ENCODE measurements at places on chromosomes 3 and 15.

- no peak for DNase-seq
Measured at GRCh38 chr3:96347289-96347688, 467.1 kb upstream of the EPHA6 start.

DNA sequence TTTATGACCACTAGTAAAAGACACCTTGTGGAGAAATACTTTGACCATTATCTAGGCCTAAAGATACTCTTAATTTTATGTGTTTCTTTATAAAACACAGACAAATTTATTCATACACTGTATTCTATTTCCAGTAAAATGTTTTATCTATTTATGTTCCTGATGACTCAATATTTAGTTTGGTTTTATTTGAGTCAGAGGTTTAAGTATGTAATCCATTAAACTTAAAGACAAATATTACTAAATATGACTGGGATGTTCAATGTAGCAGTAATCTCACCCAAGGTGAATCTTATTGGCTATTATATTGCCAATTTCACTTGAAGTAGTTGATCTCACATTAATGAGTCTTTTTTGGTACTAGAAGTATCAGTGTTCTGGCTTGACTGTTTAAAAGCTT lies 799.7 kb downstream of the CADM2 start:
- no peak for DNase-seq

DNA sequence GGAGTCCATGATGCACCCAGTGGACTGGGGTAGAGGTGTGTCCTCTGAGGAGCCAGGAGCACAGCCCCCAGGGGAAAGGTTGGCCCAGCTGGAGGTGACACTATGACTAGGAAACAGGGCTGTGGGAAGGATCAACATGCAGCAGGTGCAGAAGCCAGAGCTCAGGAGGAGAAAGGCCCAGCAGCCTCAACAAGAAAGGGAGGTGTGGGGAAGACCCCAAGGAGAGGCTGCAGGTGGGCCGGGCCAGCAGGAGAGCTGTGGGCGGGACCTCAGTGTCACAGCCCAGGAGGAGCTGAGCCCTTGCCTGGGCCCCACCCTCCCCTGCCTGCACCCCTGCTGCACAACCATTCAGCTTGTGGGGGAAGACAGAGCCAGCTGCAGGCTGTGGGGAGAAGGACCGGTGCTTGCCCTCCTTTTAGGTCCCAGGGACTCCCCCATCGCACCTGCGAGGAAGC lies 18.4 kb upstream of the KLF13 start:
- no peak for DNase-seq

GRCh38 chr3:52005571-52005986 lies 9.9 kb upstream of the RPL29 start:
- DNase-seq: no peak

DNA sequence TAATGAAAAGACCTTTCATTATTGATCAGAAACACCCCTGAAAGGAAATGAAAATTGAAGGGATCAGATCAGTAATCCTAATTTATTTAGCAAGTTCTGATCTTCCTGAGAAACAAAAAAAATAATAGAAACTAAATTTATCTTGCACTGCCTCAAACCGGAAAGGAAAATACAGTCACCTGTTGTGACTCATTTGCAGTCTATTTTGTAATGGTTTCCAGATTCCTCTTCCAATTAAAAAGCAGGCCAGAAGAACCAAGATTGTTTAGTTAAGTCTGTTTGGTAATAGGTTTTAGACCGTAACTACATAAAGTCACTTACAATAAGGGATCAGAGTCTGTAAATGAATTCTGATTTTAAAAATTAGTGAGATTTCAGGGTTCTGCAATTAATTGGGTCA lies 49.7 kb upstream of the ATOSA start:
- no peak for DNase-seq

DNA sequence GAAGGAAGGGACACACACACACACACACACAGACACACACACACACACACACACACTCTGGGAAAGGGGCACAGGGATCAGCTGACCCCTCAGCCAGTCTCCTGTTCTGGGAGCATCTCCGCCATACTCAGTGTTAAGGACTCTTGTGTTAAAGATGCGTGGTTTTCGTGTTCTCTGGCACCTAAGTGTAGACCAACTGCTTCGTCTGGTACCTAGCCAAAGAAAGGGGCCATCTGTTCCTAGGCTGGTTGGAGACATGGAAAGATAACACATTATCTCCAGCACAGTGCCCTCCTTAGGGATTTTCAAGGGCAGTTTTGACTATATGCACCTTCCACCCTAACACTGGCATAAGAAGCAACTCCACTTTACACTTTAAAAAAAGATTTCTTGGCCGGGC lies 65.1 kb downstream of the EPHB1 start:
- DNase-seq: no peak

DNA sequence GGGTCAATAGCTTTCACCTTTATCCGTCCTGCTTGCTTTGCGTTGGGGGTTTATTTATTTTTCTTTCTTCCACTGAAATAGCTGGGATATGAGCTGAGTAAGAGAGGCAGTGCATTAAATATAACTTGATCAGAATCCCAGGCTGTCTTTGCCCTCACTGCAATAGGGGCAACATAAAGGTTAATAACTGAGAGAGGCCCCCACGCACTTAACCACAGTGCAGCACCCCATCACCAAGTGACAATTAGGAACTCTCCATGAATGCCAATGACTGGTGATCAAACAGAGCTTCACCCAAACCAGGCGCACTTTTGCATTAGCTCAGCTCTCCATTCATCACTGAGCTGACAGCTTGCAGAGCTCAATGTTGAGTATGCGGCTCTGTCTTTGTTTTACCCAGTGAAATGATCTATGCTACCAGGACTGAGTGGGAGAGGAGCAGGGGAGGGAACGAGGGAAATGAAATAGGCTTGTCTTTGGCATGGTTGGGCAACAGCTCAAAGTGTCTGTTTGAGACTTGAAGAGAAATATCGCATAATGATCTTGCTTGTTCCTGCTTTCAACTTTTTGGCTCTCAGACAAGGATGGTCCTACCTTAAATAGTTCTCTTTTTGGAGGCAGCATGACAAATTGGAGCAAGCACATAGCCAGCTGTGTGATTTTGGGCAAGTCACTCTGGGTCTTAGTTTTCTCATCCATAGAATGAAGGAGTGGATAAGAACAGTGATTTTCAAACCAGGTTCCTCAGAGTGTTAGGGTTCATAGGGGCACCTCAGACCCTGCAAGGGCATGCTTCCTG lies 14.5 kb upstream of the GLCE start:
- no peak for DNase-seq

GRCh38 chr15:35851491-35851890 lies 305.5 kb upstream of the DPH6 start:
- DNase-seq: no peak

DNA sequence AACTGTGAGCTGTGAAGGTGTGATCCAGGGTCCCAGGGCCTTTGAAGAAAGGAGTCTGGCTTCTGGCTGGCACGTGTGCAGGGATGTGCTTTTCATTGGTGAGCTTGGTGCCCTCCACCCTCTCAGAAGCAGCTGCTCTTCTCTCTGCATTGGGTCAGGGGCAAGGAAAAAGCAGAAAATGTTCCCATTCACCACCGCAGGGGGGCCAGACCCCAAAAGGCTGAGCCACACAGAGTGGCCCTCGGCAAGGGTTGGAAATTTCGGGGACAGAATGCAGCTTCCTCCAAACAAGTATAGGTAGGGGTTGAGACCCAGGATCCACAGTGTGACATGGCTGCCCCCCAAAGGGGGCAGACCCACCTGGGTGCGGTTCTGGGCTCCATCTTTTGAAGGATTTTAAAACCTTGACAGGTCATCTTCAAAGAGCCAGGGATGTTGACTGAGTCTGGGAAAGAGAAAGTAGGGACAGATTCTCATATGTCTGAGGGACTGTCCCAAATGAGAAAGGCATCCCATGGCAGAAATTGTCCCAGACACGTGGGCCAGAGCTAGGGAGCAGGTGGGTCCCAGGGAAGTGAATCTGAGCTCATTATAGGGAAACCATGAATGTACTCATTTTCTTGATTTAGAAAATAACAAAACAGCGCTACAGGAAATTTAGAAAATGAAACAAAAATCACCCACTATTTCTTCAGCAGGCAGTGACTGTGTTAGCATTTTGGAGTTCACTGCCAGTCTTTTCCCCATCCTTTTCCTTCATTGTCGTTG lies 2.7 kb downstream of the CSK start:
- DNase-seq: no peak

- no peak for DNase-seq
Measured at GRCh38 chr3:39213613-39214012, 21.2 kb upstream of the XIRP1 start.

DNA sequence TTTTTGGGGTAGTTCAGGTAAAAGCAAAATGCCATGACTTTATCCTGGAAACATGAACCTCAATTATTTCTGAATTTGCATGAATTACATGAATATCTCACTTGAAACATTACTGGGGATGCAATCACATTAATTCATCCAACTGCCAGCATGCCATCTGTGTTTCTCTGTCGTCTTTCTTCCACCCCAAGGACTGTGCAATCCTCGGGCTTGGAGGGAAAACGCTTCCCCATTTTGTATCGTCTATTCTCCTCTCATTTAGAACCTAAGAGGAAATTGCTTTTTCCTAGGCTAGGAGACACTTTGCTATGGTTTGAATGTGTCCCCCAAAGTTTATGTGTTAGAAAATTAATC lies 109.4 kb downstream of the SQOR start:
- DNase-seq: no peak

- no peak for DNase-seq
Measured at GRCh38 chr3:15542614-15543013, 21.1 kb upstream of the COLQ start.

DNA sequence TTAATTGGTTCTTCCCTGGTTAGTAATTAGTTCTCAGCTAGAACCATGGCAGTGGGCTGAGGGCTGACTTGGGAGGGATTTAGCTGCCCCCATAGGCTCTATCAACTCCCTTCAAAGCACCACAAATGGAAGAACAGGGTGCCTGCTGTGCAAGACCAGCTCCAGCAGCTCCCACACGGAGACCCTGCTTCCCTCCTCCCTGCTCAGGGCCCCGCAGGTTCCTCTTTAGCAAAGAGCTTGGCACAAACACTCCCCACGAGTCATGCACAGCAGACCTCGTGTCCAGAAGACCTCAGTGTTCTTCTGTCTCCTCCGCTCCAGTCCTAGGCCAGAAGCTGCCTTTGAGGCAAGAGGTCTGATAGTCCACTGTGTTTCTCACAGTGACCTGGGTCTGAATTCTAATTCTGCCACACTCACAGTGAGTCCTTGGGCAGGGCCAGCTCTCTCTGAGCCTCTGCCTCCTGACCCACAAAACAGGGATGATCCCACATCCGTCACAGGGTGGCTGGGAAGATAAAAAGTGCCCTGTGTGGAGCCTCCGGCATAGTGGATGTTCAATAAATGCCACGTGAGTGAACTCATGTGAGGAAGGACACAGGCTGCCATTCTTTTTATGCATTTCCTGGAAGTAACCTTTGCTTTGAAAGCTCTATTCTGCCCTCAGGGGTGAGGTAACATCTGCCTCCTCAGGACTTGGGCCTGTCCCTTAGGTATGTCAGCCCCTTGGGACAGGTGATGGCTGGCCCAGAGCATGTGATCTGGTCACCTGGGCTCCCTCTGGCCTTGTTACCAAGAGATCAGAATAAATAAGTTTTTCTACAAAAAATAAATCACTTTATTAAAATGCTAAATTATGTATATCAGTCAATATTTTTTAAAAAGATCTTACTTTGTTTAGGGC lies 7.6 kb downstream of the RAB6B start:
- no peak for DNase-seq

- DNase-seq: no peak
Measured at GRCh38 chr3:162077108-162077507, 580.5 kb downstream of the OTOL1 start.

GRCh38 chr3:144499001-144499930 lies 527.6 kb downstream of the DIPK2A start:
- DNase-seq: no peak

DNA sequence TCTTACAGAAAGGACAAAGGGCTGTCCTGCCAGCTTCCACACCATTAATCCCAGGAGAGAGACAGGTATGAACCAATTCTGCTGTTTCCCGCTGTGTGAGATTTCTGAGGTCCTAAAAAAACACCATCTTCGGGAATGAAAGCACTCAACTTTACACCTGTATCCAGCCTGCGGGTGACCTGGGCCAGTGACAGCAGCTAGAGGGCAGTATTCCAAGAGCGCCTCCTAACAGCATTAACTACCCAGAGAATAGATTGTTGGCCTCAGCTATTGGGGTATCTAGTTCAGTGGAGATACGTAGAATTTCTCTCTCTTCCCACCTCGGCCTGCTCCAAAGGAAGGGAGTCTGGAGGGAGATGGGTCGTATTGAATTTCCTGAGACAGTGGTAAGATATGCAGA lies 55.1 kb downstream of the WDR76 start:
- DNase-seq: no peak

GRCh38 chr3:122802323-122802722 lies 7.5 kb downstream of the SLC49A4 start:
- no peak for DNase-seq

DNA sequence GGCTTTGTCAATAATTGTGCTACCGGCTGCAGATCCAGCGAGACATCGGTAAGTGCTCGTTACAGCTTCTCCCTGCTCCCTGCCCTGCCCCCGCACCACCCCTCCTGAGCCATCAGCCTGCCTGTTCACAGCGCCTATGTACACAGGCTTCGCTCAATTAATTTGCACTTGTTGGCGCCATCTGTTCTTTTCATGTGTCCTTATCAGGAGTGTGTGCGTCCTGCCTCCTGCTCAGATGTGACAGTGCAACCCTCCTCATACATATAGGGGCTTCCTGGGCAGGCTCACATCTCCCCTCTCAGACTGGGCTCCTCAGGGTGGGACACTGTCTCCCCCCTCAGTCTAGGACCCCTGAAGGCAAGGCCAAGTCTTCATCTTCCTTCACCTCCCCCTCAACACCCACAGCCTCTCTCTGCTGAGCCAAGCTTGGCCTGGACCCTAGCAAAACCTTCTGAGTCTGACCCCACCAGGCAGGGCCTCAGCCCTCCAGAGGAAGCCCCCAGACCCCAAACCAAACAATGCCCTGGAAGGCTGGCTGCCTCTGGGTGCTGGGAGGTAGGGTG lies 54.9 kb downstream of the CYP11A1 start:
- DNase-seq: no peak

GRCh38 chr15:70008697-70009290 lies 88.9 kb downstream of the TLE3 start:
- no peak for DNase-seq

DNA sequence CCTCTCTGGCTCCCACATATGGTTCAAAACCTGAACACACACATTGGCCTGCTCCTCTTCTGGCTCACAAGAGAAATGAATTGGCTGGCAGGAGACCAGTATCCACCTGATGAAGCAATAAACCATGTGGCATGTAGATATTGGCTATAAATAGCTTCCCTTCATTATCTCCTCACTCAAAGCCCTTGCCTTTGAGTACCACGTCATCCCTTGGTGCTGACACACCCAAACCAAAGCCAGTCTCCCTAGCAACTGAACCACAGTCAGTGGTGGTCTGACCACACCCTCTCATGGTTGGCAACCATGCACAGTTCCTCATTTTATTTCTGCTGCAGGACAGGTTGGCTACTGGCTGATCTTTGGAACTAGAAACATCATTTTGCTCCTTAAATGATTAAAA lies 98.8 kb downstream of the ZNF621 start:
- no peak for DNase-seq

GRCh38 chr15:60162968-60163355 lies 158.9 kb downstream of the FOXB1 start:
- no peak for DNase-seq

GRCh38 chr3:58508437-58508836 lies 16.5 kb downstream of the KCTD6 start:
- DNase-seq: no peak

GRCh38 chr15:89652666-89653065 lies 2.6 kb downstream of the KIF7 start:
- no peak for DNase-seq

Data from stimulated activated CD4-positive, alpha-beta T cell treated with anti-CD3 and anti-CD28 coated beads, Interleukin-1b, Interleukin-23, amount 100 ng/mL, for 1 hour (primary cell).